H1 (cell line): ENCODE measurements at places on chromosomes 6 and 20. TPM values are rescaled to one million over a fixed set of nuclear protein-coding genes. Genes with fewer than 3 reads are reported as not detected.
A peak's percentile ranks its signal among the peaks of the same experiment; 100 is the strongest.

GRCh38 chr6:50691814-50692495, 21.4 kb upstream of the TFAP2D start:
- no peaks in the 10 kb centered on the region for H3K4me1 ChIP-seq
- no peaks in the 10 kb centered on the region for H3K36me3 ChIP-seq
- no peak overlapping the region for H3K4me3 ChIP-seq

DNA sequence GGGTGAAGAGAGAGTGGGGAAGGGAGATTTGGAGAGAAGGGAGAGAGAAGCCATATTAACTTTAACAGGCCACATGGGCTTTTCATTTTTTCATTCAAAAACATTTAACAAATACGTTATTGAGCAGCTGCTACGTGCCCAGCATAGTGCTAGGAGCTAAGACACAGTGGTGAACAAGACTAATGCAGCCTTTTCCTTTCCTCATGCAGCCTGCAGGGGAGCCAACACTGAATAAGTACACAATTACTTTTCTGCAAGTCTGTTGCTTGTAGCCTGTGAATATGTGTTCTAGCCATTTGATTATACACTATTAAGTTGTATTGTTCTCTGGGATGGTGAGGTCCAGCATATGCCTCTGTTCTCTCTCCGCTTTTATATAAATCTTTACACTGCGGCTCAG, 1.9 kb upstream of the BLOC1S5 start:
- DNase-seq = no peak
- H3K36me3 ChIP-seq = peaks cover 11% of the 10 kb centered on the region; the same call in 1 of the 2 replicates
- H3K27ac ChIP-seq = no peak overlapping the region
- no peaks in the 10 kb centered on the region for H3K27me3 ChIP-seq
- H3K4me3 ChIP-seq = no peak overlapping the region

- peak overlapping the region; percentile 67 for H3K4me3 ChIP-seq
- H3K27ac ChIP-seq = peak overlapping the region; percentile 74; the same call in 1 of the 2 replicates
- peak; percentile 76 for DNase-seq
- H3K27me3 ChIP-seq = no peaks in the 10 kb centered on the region
- peaks cover 7% of the 10 kb centered on the region for H3K4me1 ChIP-seq
These were observed 52.7 kb upstream of the ELMO2 start for GRCh38 chr20:46458866-46459750.

DNA sequence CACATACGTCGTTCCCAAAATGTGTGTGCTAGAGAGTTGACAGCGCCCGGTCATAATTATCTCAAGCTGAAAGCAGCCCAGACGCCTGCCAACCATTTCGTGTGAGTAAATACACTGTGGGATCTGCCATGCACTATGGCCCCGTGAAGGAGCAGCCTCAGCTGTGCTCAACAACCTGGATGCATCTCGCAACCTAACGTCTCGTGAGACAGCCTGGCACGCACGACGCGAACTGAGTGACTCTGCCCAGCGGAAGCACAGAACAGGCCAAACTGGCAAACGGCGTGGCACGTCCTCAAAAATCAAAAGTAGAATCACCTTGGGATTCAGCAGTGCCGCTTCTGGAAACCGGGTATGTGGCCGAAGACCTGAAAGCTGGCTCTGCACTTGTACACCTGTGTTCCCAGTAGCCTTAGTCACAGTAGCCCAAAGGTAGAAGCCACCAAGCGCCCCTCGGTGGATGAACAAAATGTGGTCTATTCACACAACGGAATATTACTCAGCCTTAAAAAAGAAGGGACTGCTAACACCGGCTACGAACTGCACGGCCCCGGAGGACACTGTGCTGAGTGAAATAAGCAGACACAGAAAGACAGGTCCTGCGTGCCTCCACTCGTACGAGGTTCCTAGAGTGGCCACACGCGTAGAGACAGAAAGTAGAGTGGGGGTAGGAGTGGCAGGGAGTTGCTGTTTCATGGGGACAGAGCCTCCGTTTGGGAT, 27.2 kb upstream of the SLCO4A1 start:
- no peak overlapping the region for H3K27ac ChIP-seq
- peaks cover 8% of the 10 kb centered on the region for H3K4me1 ChIP-seq
- DNase-seq = no peak
- no peaks in the 10 kb centered on the region for H3K27me3 ChIP-seq
- H3K4me3 ChIP-seq = no peak overlapping the region
- H3K36me3 ChIP-seq = no peaks in the 10 kb centered on the region

GRCh38 chr20:32563311-32564272, 21.5 kb downstream of the NOL4L start:
- H3K36me3 ChIP-seq = no peaks in the 10 kb centered on the region
- no peaks in the 10 kb centered on the region for H3K27me3 ChIP-seq
- no peak for DNase-seq
- H3K4me3 ChIP-seq = no peak overlapping the region

DNA sequence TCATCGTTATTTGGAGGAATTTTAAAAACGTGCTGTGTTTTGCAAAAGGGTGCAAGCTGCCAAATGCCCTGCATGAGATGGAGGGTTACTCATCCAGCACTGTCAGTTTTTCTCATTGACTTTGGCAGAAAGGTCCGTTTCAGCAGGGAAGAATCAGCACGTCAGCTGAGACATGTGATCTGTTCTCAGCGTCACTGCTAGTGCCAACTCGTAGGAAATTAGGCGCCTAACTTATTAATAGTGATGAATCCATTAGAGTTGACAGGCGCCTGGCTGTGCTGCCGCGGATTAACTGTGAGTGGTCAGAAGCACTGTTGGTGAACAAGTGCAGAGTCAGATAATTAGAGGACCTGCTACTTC, 175.5 kb upstream of the FOXQ1 start:
- no peak overlapping the region for H3K4me3 ChIP-seq
- H3K27me3 ChIP-seq = no peaks in the 10 kb centered on the region
- no peak for DNase-seq
- no peak overlapping the region for H3K27ac ChIP-seq

DNA sequence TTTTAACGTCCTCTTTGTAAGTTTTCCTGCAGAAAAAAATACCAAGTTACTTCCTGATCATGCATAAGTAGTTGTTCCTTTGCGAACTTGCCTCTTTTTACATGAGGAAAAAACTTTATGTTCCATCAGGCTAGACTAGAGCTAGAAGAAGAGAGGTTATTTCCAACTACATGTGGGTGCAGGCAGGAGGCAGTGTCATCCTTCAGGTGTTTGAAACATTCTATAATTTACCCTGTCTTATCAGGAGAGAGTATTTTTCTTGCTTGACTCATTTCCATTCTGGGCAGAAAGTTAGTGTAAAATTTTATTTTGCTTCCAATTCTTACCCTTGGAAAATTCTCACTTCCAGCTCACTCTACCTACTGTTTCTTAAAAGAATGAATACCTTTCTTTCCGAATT, 28.5 kb upstream of the EPHA7 start:
- H3K27ac ChIP-seq = no peak overlapping the region
- no peaks in the 10 kb centered on the region for H3K4me1 ChIP-seq
- no peaks in the 10 kb centered on the region for H3K36me3 ChIP-seq
- H3K4me3 ChIP-seq = no peak overlapping the region
- no peaks in the 10 kb centered on the region for H3K27me3 ChIP-seq

GRCh38 chr6:154602296-154602695, 91.8 kb upstream of the CNKSR3 start:
- no peaks in the 10 kb centered on the region for H3K27me3 ChIP-seq
- no peak overlapping the region for H3K27ac ChIP-seq
- no peaks in the 10 kb centered on the region for H3K4me1 ChIP-seq
- H3K36me3 ChIP-seq = no peaks in the 10 kb centered on the region

- no peak overlapping the region for H3K4me3 ChIP-seq
- no peak overlapping the region for H3K27ac ChIP-seq
- no peaks in the 10 kb centered on the region for H3K4me1 ChIP-seq
- H3K27me3 ChIP-seq = no peaks in the 10 kb centered on the region
- no peaks in the 10 kb centered on the region for H3K36me3 ChIP-seq
- no peak for DNase-seq
These were observed 296.2 kb downstream of the GRIK2 start for GRCh38 chr6:101689695-101690094.

DNA sequence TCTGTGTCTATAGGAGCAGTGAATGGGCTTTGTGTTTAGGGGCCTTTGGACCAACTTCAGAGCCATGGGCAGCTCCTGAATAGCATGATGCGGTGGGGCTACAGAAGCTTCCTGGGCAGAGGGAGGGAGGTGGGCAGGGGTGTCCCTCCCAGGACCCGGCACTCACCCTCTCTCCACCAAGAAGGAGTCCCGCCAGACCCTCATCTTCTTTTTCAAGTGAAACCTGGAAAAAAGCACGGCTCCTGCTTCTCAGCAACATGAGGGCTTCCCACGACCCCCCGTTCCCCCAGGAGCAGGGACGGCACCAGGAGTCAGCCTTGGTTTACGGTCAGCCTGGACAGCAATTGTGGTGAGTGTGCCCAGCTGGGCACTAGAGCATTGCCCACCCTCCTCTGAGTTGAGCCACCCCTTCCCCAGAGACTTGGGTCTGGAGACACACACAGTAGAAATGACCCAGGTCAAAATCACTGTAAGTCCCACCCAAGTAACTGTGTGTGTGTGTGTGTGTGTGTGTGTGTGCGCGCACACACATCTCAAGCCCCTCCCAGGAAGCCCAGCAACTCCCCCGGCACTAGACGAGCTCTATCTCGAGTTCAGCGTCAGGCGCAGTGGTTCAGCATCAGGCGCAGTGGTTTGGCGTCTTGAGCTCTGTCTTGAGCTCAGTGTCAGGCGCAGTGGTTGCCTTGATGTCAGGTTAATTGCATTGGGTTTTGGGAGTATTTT, 108.2 kb downstream of the SULF2 start:
- H3K4me3 ChIP-seq = no peak overlapping the region
- H3K27ac ChIP-seq = no peak overlapping the region
- no peaks in the 10 kb centered on the region for H3K36me3 ChIP-seq
- H3K27me3 ChIP-seq = no peaks in the 10 kb centered on the region
- peaks cover 7% of the 10 kb centered on the region for H3K4me1 ChIP-seq
- no peak for DNase-seq

GRCh38 chr6:15304337-15305042, 58.6 kb downstream of the JARID2 start:
- no peak overlapping the region for H3K4me3 ChIP-seq
- no peak overlapping the region for H3K27ac ChIP-seq
- H3K27me3 ChIP-seq = no peaks in the 10 kb centered on the region

DNA sequence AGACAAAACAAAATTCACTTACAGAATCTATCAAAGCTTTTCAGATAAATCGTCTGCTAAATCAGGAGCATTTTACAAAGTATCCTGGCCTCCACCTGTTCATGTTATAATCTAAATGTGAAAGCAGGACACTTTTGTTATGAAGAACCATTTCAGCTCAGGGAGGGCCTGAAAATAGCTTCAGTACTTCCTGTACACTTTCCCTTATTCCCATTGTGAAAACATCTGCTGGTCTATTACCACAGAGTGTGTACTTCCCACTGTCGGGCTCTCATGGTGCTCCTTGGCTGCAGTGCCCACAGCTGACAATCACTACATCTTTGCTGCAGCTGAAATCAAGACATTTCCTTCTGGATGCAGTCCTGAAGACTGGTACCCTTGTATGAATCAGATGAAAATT, 128.1 kb downstream of the OPRM1 start:
- H3K36me3 ChIP-seq = no peaks in the 10 kb centered on the region
- peaks cover 1% of the 10 kb centered on the region for H3K27me3 ChIP-seq
- H3K27ac ChIP-seq = no peak overlapping the region

GRCh38 chr6:56146086-56146485, 101.3 kb downstream of the COL21A1 start:
- no peak overlapping the region for H3K27ac ChIP-seq
- no peaks in the 10 kb centered on the region for H3K36me3 ChIP-seq
- H3K4me3 ChIP-seq = no peak overlapping the region
- no peak for DNase-seq
- H3K27me3 ChIP-seq = no peaks in the 10 kb centered on the region

DNA sequence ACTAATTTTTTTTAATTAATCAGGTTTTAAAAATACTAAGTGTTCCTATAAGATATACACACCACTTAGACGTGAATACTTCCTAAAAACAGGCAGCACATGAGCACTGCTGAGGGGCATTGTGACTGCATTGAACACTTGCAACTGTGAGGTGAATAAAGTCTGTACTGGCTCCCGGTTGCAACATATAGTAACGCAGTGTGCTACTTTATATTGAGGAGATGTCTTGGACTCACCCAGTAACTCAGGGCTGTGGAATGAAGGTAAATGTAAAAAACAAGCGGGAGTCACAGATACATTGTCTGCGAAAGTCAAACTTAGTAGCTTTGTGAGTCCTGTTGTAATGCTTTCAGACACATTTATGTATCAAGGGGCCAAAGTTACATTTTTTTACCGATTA, 17.0 kb upstream of the HLA-A start:
- no peak overlapping the region for H3K4me3 ChIP-seq
- no peaks in the 10 kb centered on the region for H3K36me3 ChIP-seq
- no peaks in the 10 kb centered on the region for H3K27me3 ChIP-seq
- H3K4me1 ChIP-seq = no peaks in the 10 kb centered on the region

GRCh38 chr20:3919352-3919751, 30.2 kb downstream of the PANK2 start:
- peaks cover 22% of the 10 kb centered on the region for H3K36me3 ChIP-seq
- DNase-seq = no peak

GRCh38 chr6:13452346-13453117, 34.9 kb downstream of the GFOD1 start:
- H3K27me3 ChIP-seq = no peaks in the 10 kb centered on the region
- no peak overlapping the region for H3K4me3 ChIP-seq
- peaks cover 11% of the 10 kb centered on the region for H3K4me1 ChIP-seq
- no peak overlapping the region for H3K27ac ChIP-seq
- no peak for DNase-seq

- no peaks in the 10 kb centered on the region for H3K4me1 ChIP-seq
- H3K36me3 ChIP-seq = peaks cover 5% of the 10 kb centered on the region; the same call in 1 of the 2 replicates
- peak overlapping the region; percentile 95 for H3K4me3 ChIP-seq
- no peak for DNase-seq
These were observed 71.0 kb downstream of the SOX4 start for GRCh38 chr6:21664314-21665109.

DNA sequence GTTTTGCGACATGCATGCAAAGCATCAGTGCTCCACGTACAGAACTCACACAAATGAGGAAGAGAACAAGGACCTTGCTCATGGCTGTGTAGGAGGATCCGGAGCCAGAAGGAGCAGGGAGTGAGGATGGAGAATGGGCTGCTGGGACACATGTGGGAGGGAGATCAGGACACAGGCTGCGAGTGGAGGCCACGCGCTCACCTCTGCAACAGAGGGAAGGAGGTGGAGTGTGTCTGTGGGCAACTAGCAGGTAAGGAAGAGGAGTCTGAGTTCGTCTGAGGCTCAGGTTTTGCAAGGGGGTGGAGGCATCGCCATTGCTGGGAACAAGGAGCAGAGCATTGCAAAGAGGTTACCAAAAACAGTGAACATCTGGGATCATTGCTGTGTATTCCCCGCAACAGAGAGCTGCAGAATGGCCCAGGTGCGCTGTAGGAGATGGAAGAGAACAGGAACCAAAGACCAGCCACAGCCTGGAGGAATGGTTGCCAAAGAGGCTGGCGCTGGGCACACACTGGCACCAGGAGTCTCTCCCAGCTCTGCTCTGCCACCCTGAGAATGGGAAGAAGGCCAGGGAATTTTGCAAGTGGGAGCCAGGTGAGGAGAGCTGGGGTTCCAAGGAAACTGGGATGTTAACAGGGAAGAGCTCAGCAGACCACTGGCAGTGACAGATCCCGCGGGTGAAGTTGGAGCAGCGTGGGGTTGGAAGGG, 90.0 kb upstream of the RPS6KA2 start:
- H3K27me3 ChIP-seq = no peaks in the 10 kb centered on the region
- no peak overlapping the region for H3K4me3 ChIP-seq
- H3K27ac ChIP-seq = no peak overlapping the region
- no peaks in the 10 kb centered on the region for H3K36me3 ChIP-seq
- DNase-seq = no peak
- no peaks in the 10 kb centered on the region for H3K4me1 ChIP-seq

GRCh38 chr6:137283940-137284810, 65.0 kb upstream of the IFNGR1 start:
- H3K27me3 ChIP-seq = no peaks in the 10 kb centered on the region; the same call in 1 of the 2 replicates
- no peaks in the 10 kb centered on the region for H3K36me3 ChIP-seq

The SCRT2 gene
- 0.27 and 0.34 TPM in 2 replicates for total RNA-seq

The TSHZ2 gene
- 0.30 and 0.48 TPM in 2 replicates for total RNA-seq

The FAM209B gene
- 0.82 TPM in 1 of 2 replicates, not detected in the other for total RNA-seq

The COX7A2 gene
- total RNA-seq = 456 and 468 TPM in 2 replicates

The TTK gene
- total RNA-seq = 62.2 and 63.2 TPM in 2 replicates

The PACSIN1 gene
- 10.5 and 11.1 TPM in 2 replicates for total RNA-seq

The E2F1 gene
- 35.3 and 35.8 TPM in 2 replicates for total RNA-seq
